Spleen (tissue), 13 donors: ENCODE measurements at places on chromosomes 3 and 15.

DNA sequence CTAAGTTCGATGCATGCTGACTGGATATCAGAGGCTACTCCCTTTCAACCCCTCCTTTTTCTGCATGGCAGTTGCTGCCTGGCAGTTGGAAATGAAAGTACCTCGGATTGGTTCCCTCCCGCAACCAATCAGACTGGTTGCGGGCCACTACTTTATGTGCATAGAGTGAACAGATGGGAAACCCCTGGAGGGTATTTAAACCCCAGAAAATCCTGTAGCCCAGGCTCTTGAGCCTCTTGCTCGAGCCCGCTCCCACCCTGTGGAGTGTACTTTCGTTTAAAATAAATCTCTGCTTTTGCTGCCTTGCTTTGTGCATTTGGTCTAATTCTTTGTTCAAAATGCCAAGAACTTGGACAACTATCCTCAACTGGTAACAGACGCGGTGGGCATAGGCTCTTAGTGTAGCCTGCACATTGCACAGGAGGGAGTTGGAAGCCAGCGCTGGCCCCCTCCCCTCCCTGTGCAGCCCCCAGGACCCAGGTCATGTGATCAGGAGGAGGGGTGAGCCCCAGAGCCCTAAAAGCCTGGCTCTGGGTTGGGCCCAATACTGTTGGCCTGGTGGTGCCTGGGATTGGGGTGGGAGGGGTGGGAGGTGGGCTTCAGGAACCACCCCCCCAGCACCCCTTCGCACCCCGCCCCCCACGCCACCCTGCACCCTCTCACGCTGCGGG is 26.8 kb downstream of the RHCG start:
- DNase-seq, result no peak
- H3K27ac ChIP-seq, result no peak overlapping the region
- no peak overlapping the region for H3K4me3 ChIP-seq
- H3K4me1 ChIP-seq, result no peaks in the 10 kb centered on the region
- H3K27me3 ChIP-seq, result peaks cover 20% of the 10 kb centered on the region

DNA sequence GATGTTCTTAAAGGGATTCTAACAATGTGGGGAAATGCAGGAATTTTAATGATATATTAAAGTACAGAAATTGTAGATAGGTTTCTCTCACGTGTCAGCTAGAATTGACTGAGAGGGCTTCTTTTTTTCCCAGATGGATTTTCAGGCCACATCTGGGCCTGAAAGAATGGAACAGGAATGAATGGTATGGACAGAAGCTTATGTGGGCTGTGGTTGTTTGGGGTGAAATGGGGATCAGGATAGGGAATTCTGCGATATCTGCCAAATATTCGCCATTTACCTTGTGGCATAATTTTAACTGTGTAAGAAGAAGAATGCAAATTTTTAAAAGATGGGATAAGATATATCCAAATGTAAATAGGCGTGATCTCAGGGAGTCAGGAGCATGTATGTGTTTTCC is 45.4 kb upstream of the FAM98B start:
- H3K4me1 ChIP-seq, result no peaks in the 10 kb centered on the region
- no peaks in the 10 kb centered on the region for H3K36me3 ChIP-seq
- no peak overlapping the region for H3K4me3 ChIP-seq
- no peak overlapping the region for H3K27ac ChIP-seq
- no peak for DNase-seq

DNA sequence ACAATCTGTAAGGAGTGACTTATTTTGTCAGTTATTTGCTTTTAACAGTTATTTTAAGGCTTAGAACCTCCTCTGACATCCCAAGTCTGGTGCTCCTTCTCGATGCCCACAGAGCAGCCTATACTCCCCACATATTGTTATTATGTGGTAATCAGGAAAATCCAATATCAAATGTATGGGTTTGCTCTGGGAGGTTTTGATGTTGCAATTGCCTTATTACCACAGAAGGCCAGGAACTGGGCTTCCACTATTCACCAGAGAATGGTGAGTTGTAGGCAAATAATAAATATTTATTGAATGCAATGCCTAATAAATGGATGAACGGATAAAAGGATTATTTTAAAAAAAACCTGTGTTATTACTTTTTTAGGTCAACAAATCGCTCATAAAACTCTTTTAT is 12.2 kb downstream of the NEK10 start:
- H3K4me3 ChIP-seq, result no peak overlapping the region
- DNase-seq, result no peak
- no peaks in the 10 kb centered on the region for H3K27me3 ChIP-seq
- peaks cover 37% of the 10 kb centered on the region for H3K4me1 ChIP-seq
- H3K36me3 ChIP-seq, result no peaks in the 10 kb centered on the region

GRCh38 chr3:26118165-26118564 is 328.3 kb downstream of the OXSM start:
- H3K4me3 ChIP-seq, result no peak overlapping the region
- no peak for DNase-seq
- no peaks in the 10 kb centered on the region for H3K4me1 ChIP-seq
- no peak overlapping the region for H3K27ac ChIP-seq
- no peaks in the 10 kb centered on the region for H3K36me3 ChIP-seq

DNA sequence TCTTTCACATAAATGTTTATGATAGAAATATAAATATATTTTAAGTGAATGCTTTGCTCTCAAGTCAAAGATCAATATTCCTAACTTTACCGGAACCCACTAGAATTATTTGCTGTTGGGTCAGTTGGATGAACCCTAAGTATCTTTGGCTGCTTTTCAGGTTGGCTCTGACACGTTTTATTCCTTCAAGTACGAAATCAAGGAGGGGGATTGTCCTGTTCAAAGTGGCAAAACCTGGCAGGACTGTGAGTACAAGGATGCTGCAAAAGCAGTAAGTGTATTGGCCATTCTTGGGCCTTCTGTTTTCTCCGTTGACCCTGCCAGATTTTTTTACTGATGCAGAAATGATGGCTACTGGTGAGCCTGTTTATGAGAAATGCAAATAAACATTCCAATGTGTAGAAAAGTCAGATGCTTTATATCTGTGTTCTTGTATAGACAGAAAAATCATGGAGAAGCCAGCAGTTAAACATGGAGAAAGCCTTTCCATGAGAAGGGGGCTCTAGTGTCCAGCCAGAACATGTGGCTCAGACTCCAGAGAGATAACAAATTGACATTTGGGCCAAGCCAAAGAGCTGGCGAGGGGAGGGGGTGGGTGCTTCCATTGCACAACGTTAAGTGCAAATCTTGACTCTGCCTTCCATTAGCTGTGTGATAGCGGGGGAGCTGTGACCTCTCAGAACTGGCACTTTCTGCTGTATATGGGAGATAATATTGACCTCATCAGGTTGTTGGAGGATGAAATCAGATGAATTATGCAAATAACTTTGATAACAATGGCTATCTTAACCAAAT is 3.0 kb downstream of the KNG1 start:
- no peaks in the 10 kb centered on the region for H3K4me1 ChIP-seq
- no peak for DNase-seq
- H3K36me3 ChIP-seq, result no peaks in the 10 kb centered on the region
- H3K4me3 ChIP-seq, result no peak overlapping the region
- no peak overlapping the region for H3K27ac ChIP-seq
- H3K27me3 ChIP-seq, result no peaks in the 10 kb centered on the region

GRCh38 chr15:54618120-54618519 is 578.6 kb downstream of the RSL24D1 start:
- no peak overlapping the region for H3K4me3 ChIP-seq
- no peaks in the 10 kb centered on the region for H3K27me3 ChIP-seq
- no peaks in the 10 kb centered on the region for H3K36me3 ChIP-seq
- H3K27ac ChIP-seq, result no peak overlapping the region

GRCh38 chr15:51092480-51093040 is 2.1 kb downstream of the TNFAIP8L3 start:
- peaks cover 24% of the 10 kb centered on the region for H3K27me3 ChIP-seq
- peaks cover 35% of the 10 kb centered on the region for H3K4me1 ChIP-seq
- no peaks in the 10 kb centered on the region for H3K36me3 ChIP-seq
- H3K27ac ChIP-seq, result peak overlapping the region; percentile 85
- H3K4me3 ChIP-seq, result no peak overlapping the region

GRCh38 chr3:190036631-190037030 is 84.1 kb downstream of the P3H2 start:
- no peak for DNase-seq
- no peaks in the 10 kb centered on the region for H3K36me3 ChIP-seq
- H3K4me1 ChIP-seq, result peaks cover 4% of the 10 kb centered on the region
- no peak overlapping the region for H3K27ac ChIP-seq
- no peaks in the 10 kb centered on the region for H3K27me3 ChIP-seq

DNA sequence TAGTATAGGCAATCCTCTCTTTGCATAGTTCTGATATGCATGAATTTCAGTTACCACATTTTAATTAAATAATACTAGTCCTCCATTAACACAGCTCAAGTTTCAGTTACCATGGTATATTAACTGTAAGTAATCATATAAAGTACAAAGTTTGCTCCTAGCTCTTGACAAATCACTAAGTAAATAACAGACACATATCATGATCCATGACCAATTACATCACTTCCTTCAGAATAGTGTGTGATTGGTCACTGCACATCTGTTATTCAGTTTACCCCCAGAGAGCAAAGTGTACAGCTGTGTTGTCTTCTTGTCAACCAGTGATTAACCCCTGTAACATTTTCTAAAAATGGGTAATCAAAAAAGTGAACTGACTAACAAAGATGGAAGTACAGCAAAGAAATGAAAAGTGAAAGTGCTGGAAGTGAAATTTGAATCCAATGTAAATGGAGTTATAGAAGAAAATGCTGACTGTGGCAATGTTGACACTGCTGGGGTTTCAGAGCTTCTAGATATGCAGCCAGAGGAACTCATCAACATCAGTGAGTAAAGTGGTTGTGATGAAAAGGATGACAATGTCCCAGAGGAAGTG is 30.2 kb upstream of the LEKR1 start:
- no peak overlapping the region for H3K4me3 ChIP-seq
- H3K27ac ChIP-seq, result no peak overlapping the region
- no peak for DNase-seq
- H3K4me1 ChIP-seq, result peaks cover 9% of the 10 kb centered on the region
- no peaks in the 10 kb centered on the region for H3K27me3 ChIP-seq
- H3K36me3 ChIP-seq, result no peaks in the 10 kb centered on the region

DNA sequence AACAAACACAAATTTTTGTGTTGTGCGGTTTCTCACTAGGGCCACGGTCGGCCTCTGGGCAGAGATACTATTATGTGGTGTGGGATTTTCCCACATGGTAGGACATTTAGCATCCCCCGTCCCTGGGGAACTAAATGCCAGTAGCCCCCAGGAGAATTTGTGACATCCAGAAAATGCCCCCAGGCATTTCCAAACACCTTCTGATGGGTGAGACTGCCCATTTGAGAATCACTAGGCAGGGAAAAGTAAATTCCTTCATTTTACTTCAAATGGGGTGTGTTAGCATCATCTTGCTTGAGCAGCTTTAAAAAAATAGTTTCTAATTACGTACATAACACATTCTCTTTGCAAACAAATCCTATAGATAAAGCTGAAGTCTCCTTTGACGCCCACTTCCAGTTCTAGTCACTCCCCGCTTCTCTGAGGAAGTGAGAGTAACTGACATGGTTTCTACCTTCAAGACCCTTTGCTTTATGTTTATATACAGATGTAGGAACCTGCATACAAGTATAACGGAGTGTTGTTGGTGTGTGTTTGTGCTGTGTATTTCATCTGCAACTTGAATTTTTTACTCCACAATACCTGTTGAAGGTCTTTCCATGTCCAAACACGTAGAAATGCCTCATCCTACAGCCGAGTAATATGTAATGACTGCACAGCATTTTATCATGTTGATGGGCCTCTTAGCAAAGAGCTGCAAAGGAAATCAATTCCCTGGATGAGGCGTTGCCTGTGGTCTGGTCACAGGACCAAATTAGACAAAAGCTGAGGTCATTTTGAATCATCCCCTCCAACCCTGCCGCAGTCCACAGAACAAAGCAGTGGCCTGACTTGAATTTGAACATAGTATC is 31.4 kb upstream of the ZBTB38 start:
- peaks cover 11% of the 10 kb centered on the region for H3K4me1 ChIP-seq
- H3K27ac ChIP-seq, result no peak overlapping the region
- DNase-seq, result no peak
- H3K4me3 ChIP-seq, result no peak overlapping the region

- H3K4me1 ChIP-seq, result no peaks in the 10 kb centered on the region
- no peaks in the 10 kb centered on the region for H3K36me3 ChIP-seq
- no peak overlapping the region for H3K4me3 ChIP-seq
- no peak overlapping the region for H3K27ac ChIP-seq
These were observed 18.3 kb upstream of the PROK2 start for GRCh38 chr3:71803248-71803647.

DNA sequence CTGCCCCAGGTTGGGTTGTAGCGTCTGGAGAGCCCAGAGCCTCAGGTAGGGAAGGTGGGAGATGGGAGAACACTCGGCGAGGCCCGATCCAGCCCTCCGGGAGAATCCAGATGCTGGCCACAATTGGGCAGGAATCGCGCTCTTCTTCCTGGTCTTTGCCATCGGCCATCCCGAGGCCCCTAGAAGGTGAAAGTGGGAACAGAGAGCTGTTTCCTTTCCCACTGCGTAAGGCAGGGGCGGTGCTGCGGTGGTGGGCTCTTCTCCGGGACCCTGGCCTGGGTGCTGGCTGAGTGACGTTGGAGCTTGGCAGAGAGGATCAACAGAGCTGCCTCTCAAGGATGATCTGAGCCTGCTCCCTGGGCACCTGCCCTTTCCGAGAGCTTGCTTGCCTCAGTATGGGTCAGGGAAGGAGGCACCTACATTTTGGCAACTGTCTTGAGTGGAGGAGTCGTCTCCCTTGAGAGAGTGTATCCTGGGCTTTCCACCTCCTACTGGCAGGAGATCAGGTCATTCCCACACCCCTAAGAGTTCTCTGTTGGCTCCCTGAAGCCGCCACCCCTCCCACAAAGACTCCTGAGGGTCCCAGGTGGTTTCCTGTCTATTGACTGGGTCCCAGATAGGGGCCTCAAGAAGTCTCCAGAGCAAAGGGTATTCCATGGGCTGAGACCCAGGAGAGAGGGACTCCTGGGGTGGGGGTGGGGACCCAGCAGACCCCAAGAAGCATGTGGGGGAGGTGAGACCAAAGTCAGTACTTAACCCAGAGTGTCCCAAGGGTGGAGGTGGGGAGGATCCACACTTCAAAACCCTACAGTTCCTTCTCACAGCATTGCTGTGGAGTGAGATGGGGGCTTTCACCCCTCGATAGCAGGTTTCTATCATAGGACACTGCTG is 1.6 kb downstream of the C15orf39 start:
- H3K27ac ChIP-seq, result peak overlapping the region; percentile 93
- peak overlapping the region; percentile 95 for H3K4me3 ChIP-seq
- H3K4me1 ChIP-seq, result peaks cover 93% of the 10 kb centered on the region

DNA sequence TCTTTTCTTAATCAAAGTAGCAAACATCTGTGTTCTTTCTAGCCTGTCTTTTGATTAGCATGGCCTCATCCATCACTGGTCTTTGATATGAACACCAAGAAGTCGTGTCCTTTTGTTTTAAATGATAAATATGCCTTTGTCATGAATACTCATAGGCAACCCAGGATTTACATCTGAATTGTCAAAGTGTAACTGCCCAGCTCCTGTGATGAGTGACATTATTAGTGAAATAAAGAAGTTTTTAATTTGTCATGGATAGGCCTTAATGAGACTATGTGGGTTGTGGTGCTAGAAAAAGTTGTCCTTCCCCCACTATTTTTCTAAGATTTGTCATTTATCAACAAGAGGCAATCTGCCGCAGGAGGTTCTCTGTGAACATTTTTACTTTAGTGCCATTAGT is 150.0 kb downstream of the CDIN1 start:
- DNase-seq, result no peak
- H3K27ac ChIP-seq, result no peak overlapping the region
- no peaks in the 10 kb centered on the region for H3K4me1 ChIP-seq
- H3K36me3 ChIP-seq, result no peaks in the 10 kb centered on the region
- H3K4me3 ChIP-seq, result no peak overlapping the region
- no peaks in the 10 kb centered on the region for H3K27me3 ChIP-seq
